Activated T-cell treated with anti-CD3 and anti-CD28 coated beads, Interleukin-2, amount 50 U/mL, for 24 hours (primary cell): ENCODE measurements at places on chromosomes 7 and 10.

DNA sequence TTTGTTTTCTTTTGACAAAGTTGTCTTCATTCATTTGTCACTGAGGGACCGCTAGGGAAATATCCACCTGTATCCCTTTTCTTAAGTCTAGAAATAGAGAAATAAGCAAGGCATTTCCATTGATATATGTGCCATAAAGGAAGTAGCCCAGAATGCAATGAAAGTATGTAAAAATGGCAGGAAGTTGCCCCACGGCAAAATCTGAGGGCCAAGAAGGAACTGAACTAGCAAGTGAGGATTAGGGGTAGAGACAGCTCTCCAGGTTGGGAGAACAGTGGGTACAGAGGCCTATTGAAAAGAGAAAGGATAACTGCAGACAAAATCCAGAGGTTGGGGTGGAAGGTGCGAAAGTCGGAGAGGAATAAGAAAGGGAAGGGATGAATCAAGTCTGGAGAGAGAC, 56.6 kb upstream of the TOMM7 start:
- no peaks in the 10 kb centered on the region for H3K36me3 ChIP-seq
- H3K27me3 ChIP-seq = no peaks in the 10 kb centered on the region
- peaks cover 21% of the 10 kb centered on the region for H3K4me1 ChIP-seq
- no peak for DNase-seq
- no peak overlapping the region for H3K4me3 ChIP-seq
- H3K27ac ChIP-seq = no peak overlapping the region

DNA sequence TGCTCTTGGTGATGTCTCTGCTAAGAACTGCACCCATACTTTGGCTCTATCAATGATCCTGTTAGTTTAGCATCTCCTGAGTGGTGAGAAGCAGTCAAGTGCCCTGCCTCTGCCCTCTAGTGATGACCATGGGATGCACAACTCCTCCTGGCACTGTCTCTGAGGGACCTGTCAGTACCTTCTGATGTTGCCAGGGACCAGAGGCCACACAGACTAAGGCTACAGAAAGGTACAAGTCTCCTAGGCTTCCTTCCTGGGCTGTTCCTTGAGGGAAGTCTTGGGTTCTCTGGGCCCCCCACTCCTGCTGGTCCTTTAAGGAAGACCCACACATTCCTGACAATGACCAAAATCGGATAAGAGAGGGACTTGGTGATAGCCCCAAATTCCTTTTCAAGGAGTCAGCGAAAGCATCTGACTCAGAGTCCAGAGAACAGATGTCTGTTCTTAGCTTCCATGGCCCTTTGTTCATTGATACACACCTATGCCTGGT, 15.3 kb downstream of the NKX2-3 start:
- DNase-seq = no peak
- H3K36me3 ChIP-seq = no peaks in the 10 kb centered on the region
- no peak overlapping the region for H3K4me3 ChIP-seq
- no peak overlapping the region for H3K27ac ChIP-seq

GRCh38 chr7:132097550-132098134, 478.6 kb downstream of the PLXNA4 start:
- H3K4me3 ChIP-seq = no peak overlapping the region
- peaks cover 9% of the 10 kb centered on the region for H3K27me3 ChIP-seq
- H3K36me3 ChIP-seq = no peaks in the 10 kb centered on the region
- H3K27ac ChIP-seq = no peak overlapping the region

DNA sequence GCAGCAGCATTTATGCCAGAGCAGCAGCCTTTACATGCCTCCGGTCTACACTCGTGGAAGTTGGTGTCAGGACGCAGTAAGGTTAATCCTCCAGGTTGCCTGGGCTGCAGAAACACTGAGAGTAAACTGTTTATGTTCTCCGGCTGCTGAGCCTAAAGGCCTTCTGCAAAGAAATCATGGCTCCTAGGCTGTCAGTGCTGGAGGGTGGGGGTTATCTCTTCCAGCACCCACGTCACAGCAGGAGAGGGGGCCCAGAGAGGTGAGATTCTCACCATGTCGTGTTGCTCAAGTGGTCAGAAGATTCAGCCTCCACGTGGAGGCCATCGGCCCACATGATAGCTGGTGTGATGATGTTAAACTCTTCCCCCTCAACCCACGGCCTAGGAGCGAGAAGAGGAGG, 41.2 kb downstream of the COL13A1 start:
- no peaks in the 10 kb centered on the region for H3K36me3 ChIP-seq
- DNase-seq = no peak
- no peak overlapping the region for H3K4me3 ChIP-seq
- H3K27me3 ChIP-seq = peaks cover 43% of the 10 kb centered on the region
- peaks cover 12% of the 10 kb centered on the region for H3K4me1 ChIP-seq
- no peak overlapping the region for H3K27ac ChIP-seq

DNA sequence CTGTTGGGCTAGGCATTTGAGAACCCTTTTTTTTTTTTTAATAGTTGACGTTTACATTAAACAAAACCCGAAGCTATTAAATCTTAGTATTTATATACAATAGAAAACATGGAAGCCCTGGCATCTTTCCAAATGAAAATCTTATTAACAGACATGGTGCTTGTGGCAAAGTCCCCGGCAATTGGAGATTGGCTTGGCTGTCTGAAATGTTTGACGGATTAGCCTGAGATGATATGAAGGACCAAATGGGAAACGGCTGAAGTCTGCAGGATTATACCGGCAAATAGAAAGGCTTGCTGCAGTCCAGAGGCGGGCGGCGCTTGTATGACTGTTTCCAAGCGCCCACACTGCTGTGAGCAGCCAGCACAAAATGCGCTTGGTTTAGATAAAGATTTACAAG, 105.6 kb downstream of the BUB3 start:
- no peak overlapping the region for H3K4me3 ChIP-seq
- no peaks in the 10 kb centered on the region for H3K4me1 ChIP-seq
- no peaks in the 10 kb centered on the region for H3K27me3 ChIP-seq

- no peaks in the 10 kb centered on the region for H3K36me3 ChIP-seq
- no peak overlapping the region for H3K4me3 ChIP-seq
- DNase-seq = no peak
- H3K27ac ChIP-seq = no peak overlapping the region
- peaks cover 2% of the 10 kb centered on the region for H3K4me1 ChIP-seq
Observed at GRCh38 chr7:138952791-138953190, 28.4 kb downstream of the KIAA1549 start.

DNA sequence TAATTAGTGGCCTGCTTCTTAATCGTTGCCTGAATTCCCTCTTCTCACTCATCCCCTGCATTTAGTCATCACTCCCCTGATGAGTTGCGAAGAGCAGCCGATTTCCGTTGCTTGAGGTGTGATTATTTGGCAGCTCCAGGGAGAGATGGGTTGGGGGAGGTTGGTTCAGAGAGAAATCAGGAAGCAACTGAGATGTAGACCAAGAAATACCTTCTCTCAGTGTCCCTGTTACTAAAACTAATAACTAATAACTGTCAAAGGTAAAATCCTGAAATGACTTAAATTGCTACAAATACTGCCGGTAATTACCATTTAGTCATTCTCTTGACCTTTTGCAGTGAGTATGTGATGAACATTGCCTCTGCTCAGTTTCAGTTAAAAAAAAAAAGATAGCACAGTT, 76.9 kb downstream of the ELMO1 start:
- no peak for DNase-seq
- peaks cover 72% of the 10 kb centered on the region for H3K4me1 ChIP-seq
- H3K36me3 ChIP-seq = peaks cover 45% of the 10 kb centered on the region
- H3K4me3 ChIP-seq = peak overlapping the region; percentile 28
- H3K27me3 ChIP-seq = no peaks in the 10 kb centered on the region

DNA sequence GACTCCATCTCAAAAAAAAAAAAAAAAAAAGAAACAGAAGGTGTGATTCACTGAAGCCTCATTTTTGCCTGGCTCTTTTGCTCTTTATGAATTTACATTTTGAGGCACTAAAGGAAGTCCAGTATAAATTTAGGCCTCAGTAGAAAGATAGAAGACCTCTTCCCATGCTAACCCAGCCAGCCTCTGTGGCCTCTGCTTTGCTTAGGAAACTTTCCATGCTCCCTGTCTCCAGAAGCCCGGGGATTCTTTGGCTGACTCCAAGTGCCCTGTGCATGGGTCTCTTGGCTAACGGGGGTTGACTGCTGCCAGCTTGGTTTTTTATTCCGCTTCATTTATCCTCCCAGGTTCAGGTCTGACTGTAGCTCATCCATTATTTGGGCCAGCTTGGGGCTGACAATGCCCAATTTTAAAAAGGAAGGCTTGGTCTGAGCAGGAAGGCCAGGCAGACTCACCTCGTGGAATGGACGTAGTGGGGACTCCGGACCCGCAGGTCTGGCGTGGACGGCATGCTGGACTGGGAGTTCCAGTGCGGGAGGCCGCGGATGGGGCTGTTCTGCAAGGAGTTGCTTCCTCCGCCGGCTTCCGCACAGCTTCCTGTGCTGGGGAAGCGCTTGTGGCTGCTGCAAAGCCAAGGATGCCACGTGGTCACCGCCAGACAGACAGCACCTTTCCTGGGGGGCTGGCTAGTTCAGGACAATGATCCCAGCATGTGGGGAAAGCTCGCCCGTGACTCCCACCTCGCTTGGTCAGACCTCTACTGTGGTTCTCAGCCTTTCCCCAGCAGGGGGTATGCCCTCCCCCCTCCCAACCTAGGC, 72.3 kb downstream of the PRPF18 start:
- H3K36me3 ChIP-seq = no peaks in the 10 kb centered on the region
- H3K27ac ChIP-seq = peak overlapping the region; percentile 55
- peak overlapping the region; percentile 58 for H3K4me3 ChIP-seq
- DNase-seq = peak; percentile 54

- no peak overlapping the region for H3K27ac ChIP-seq
- no peaks in the 10 kb centered on the region for H3K27me3 ChIP-seq
- DNase-seq = no peak
- peaks cover 34% of the 10 kb centered on the region for H3K36me3 ChIP-seq
Observed at GRCh38 chr10:112735041-112735695, 214.9 kb upstream of the TCF7L2 start.

DNA sequence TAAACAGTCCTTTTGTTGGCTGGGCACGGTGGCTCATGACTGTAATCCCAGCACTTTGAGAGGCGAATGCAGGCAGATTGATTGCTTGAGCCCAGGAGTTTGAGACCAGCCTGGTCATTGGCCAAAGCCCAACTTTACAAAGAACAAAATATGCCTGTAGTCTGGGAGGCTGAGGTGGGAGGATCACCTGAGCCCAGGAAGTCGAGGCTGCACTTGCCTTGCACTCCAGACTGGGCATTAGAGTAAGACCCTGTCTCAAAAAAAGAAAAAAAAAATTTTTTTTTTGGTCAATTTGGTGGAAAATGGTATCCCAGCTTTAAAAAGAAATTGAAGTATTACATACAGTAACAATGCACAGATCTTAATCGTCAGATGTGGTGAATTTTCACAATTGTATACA, 4.8 kb downstream of the GLRX3 start:
- H3K4me3 ChIP-seq = peak overlapping the region; percentile 38
- DNase-seq = no peak
- no peaks in the 10 kb centered on the region for H3K27me3 ChIP-seq
- H3K27ac ChIP-seq = peak overlapping the region; percentile 72
- H3K4me1 ChIP-seq = peaks cover 66% of the 10 kb centered on the region
- H3K36me3 ChIP-seq = peaks cover 78% of the 10 kb centered on the region

DNA sequence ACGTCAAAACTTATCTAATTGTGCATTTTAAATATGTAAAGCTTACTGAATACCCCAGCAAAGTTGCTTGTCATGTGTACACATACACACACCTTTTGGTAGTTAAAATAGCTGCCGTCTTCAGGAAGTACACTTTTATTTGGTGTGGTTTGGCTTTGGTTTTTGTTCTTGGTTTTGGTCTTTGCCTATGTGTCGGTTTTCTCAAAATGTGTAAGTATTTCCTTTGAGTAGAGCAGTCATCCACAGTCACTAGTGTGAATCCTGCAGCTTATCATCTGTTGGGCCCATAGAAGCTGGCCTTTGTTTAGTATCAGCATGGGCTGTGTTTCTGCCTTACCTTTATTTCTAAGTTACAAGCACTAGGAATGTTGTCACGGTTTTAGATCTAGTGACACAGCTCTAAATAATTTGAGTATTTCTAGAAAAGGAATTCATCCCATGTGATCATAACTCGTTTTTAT, 35.3 kb downstream of the NET1 start:
- H3K27me3 ChIP-seq = no peaks in the 10 kb centered on the region
- no peak for DNase-seq
- H3K4me1 ChIP-seq = peaks cover 56% of the 10 kb centered on the region
- peak overlapping the region; percentile 56 for H3K27ac ChIP-seq

GRCh38 chr10:29613791-29614190, 21.0 kb downstream of the SVIL start:
- H3K36me3 ChIP-seq = peaks cover 10% of the 10 kb centered on the region
- no peak overlapping the region for H3K4me3 ChIP-seq
- no peak overlapping the region for H3K27ac ChIP-seq
- no peaks in the 10 kb centered on the region for H3K27me3 ChIP-seq
- peaks cover 4% of the 10 kb centered on the region for H3K4me1 ChIP-seq

GRCh38 chr7:112495156-112495788, 14.5 kb downstream of the LSMEM1 start:
- no peaks in the 10 kb centered on the region for H3K4me1 ChIP-seq
- no peaks in the 10 kb centered on the region for H3K36me3 ChIP-seq
- DNase-seq = no peak
- H3K27ac ChIP-seq = no peak overlapping the region

- H3K27me3 ChIP-seq = no peaks in the 10 kb centered on the region
- DNase-seq = no peak
- H3K27ac ChIP-seq = peak overlapping the region; percentile 90
- H3K4me1 ChIP-seq = peaks cover 30% of the 10 kb centered on the region
- H3K36me3 ChIP-seq = no peaks in the 10 kb centered on the region
Observed at GRCh38 chr10:1938317-1938716, 201.0 kb upstream of the ADARB2 start.

GRCh38 chr7:92404170-92404614, 43.1 kb upstream of the GATAD1 start:
- peaks cover 20% of the 10 kb centered on the region for H3K4me1 ChIP-seq
- no peaks in the 10 kb centered on the region for H3K27me3 ChIP-seq
- H3K4me3 ChIP-seq = no peak overlapping the region
- H3K27ac ChIP-seq = peak overlapping the region; percentile 71
- peaks cover 14% of the 10 kb centered on the region for H3K36me3 ChIP-seq
